ENCODE measurements at places on chromosomes 2 and 18.
A peak's percentile ranks its signal among the peaks of the same experiment; 100 is the strongest.

GRCh38 chr2:66539452-66539851, 104.5 kb downstream of the MEIS1 start:
- no peak for DNase-seq

- peak; percentile 72 for DNase-seq
Measured at GRCh38 chr18:45589356-45590035, 25.8 kb upstream of the SLC14A2 start.

DNA sequence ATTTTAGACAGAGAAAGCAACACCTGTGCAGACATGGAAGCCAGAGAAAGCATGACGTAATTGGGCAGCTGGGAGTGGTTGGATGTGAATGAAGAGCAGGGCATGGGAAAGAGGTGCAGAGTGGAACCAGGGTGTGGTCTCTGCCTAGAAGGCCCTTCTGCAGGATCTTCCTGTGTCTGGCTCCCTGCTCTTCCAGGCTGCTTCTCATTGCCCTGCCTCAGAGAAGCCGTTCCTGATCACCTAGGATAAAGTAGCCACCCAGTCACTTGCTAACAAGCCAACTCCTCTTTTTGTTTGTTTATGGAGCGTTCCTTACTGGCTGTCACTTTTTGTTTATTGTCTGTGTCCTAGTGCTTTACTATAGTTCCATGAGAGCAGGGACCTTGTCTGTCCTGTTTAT, 28.5 kb downstream of the GALNT1 start:
- DNase-seq, result peak; percentile 64

DNA sequence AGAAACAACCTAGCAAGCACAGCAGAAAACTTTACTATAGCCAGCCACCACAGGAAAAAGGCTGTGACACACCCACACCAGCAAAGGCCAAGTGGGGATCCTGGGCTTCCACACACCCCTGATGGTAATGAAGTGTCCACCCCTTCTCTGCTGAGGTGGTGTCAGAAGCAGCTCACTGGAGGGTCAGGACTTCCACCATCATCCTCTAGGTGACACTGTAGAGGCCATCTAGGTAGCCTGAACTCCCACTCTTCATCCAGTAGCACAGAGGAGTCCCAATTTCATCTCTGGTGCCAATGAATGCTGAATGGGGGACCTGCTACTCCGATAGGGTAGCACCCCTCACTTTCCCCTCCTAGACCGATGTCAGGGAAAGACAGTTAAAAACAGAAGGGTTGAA, 1544.4 kb downstream of the LRP1B start:
- peak; percentile 18 for DNase-seq

DNA sequence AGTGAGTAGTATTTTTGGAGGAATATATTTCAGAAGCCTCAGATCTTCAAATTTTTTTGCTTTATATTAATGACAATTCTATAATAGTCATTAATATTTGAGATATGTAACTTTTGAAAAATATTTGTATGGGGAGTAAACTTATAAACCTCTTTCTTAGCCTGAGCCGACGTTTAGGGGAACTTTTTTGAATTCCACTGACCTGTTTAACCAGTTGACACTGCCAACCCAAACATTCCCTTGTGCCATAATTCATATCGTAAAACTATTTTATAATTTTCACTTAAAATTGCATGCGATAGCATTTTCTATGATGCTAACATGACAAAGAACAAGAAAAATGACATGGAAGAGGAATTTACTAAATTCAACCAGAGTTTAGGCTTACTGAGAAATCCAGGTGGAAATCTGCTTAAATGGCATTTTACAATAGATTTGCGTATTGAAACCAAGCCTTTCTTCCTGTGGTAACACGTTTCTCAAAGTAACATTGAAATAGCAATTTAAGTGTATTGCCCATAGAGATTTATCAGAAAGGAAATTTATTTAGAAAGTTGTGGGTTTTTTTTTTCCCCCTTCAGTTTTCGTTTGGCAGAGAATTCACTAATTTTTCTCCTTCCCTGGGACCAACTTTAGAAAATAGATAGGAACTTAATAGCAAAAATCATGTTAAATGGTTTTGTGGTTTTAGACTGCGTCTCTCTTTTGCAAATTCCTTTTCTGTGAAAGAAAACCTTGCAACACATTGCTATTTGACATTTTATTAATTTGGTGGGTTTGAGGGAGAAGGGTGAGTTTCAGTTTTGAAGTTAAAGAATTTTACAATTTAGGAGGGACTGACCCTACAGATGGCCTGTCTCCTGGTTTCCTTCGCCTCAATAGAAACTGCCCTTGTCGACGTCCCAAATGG, 77.4 kb downstream of the TANC1 start:
- DNase-seq, result no peak

Measured in myocyte (in vitro differentiated cells).